ENCODE measurements at places on chromosomes 3 and 15.

GRCh38 chr3:184981071-184981470 is 169.1 kb downstream of the VPS8 start:
- DNase-seq = peak; percentile 20

- DNase-seq = peak; percentile 94
Measured at GRCh38 chr15:90201130-90201943, at the start of gene SEMA4B. SEMA4B (plus strand) TSS chr15:90201330; CDS start chr15:90201579, 249 bp downstream.

DNA sequence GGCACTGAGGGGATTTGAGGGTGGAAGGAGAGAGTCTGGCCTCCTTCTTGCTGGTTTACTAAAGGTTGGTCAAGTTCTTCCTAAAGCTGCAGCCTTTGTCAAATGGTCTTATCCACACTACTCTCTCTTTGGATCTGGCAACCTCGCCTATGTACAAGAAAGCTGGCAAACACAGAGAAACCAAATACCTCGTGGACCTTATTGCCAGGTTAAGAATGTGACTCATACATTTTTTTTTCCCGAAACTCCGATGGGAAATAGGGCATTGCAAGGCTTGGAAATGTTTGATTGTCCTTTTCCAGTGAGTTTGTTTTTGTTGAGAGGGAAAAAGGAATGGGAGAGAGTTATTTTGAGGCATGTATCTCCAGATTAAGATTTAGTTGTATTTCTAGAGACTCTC is 13.9 kb downstream of the EOMES start:
- no peak for DNase-seq

- no peak for DNase-seq
Measured at GRCh38 chr3:137071104-137071503, 113.3 kb downstream of the IL20RB start.

DNA sequence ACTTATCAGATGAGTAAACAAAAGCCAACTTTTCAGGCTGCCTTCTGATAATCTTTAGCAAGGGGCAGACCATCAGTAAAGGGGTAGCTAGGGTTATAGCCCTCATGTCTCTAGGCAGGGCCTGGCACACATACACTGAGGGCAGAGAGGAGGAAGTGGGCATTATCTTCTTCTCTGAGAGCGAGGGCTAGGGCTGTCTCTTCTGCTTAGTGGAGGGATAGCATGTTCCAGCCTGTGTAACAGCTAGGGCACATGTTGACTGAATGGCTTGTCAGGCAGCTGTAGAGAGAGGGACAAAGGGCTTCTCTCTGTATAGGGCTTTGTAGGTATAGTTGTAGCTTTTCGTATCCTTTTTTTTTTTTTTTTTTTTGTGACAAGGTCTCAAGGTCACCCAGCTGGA is 17.8 kb downstream of the CRTC3 start:
- DNase-seq = no peak

- DNase-seq = no peak
Measured at GRCh38 chr15:62150445-62150844, 14.6 kb downstream of the C2CD4B start.

DNA sequence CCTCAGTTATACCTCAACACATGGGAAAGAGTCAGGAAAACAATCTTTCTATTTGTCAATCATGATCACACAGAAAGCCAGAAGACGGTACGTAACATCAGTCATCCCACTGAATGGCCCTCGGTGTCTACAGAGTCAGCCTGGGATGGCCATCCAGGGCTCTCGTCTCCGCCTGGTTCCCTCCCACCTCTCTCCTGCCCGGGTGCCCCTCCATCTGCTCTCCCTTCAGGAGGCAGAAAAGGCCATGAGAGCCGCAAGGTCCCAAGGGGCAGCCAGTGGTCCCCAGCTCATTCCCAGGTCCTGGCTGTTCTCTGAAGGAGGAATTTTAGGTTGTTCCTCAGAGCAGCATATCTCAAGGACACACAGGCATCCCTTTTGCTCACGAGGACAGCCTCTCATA is 4.4 kb upstream of the LRRC15 start:
- no peak for DNase-seq

DNA sequence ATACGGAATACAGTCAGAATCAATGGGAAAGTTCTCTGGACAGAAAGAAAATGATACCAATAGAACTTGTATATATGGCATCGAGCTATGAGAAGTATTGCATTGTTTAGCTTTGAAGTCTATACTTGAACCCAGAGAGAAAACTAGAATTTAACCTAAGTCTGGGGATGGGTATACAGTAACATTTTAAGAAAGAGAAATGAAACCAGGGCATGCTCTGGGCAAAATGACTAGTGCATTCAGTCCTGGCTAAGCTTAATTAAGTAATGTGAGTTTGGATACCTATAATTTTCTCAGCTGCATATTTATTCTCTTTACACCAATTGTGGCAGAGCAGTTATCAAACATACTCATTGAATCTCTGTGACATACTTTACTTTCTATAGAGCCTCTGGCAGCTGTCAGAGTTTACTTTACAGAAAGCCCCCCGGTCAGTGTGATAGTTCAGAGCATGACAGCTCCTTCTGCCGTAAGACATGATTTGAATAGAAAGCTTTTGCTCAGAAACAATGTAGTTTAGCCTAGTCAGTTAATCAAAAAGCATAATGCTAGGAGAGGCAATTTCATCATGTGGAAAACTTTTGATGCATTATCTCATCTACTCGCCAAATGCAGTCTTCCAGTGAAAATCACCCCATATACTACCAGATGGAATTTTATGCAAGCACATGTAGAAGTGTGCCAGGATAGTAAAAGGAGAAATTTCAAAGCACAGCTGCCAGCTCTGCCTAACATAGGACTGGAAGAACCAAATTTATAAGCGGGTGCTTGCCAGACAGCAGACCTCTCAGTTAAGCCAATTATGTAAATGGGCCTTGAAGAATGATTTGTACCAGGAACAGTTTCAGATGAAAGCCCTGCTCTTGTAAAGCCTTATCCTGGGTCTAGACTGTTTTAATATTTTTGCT is 40.7 kb downstream of the OXSM start:
- DNase-seq = no peak

DNA sequence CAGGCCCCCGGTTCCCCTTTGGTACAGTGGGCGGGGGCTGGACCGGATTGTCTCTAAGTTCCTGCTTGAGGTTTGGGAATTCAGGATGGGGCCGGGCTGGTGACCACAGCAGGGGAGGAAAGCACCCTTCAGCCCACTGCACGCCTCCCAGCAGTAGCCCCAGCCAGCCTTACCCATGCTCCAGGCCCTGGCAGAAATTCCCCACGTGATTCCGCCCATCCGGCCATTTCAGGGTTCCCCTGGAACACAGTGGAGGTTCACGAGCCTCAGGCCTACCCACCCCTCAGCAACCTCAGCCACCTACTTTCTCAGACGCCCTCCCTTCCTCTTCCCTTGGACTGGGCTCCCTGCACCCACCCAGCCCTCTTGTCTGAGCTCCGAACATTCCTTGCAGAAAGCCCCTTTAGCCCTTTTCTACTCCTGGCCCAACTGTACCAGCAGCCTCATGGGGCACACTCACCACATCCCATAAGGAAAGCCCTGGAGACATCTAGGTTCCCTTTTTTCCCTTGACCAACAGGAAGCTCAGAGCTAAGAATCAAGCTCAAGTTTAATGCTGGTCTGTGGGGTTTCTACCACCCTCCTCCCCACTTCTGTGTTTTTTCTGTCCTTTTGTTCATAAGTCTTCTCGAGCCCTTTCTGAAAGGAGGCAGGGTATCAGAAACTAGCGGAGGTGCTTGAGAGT is 11.5 kb downstream of the ALS2CL start:
- no peak for DNase-seq

- DNase-seq = no peak
Measured at GRCh38 chr3:157294491-157294890, 134.5 kb upstream of the CCNL1 start.

DNA sequence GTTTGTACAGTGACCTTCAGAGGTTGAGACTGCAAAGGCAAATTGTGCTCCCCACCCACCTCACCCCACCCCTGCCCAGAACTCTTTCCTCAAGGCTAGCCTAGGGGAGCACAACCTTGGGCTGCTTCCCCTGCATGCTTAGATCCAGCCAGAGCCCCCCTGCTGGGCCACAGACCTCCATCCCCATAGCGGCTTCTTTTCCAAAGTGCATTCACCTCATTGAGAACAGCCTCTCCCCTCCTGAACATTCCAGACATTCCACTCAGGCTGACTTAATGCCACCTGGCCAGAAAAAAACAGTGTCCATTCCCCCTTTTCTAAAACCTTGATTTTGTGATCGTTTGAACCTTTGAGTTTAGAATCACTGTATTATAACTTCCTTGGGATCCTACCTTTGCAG is 124.4 kb upstream of the TOPAZ1 start:
- DNase-seq = no peak

GRCh38 chr3:131242201-131242600 is 139.4 kb upstream of the NUDT16 start:
- DNase-seq = no peak

DNA sequence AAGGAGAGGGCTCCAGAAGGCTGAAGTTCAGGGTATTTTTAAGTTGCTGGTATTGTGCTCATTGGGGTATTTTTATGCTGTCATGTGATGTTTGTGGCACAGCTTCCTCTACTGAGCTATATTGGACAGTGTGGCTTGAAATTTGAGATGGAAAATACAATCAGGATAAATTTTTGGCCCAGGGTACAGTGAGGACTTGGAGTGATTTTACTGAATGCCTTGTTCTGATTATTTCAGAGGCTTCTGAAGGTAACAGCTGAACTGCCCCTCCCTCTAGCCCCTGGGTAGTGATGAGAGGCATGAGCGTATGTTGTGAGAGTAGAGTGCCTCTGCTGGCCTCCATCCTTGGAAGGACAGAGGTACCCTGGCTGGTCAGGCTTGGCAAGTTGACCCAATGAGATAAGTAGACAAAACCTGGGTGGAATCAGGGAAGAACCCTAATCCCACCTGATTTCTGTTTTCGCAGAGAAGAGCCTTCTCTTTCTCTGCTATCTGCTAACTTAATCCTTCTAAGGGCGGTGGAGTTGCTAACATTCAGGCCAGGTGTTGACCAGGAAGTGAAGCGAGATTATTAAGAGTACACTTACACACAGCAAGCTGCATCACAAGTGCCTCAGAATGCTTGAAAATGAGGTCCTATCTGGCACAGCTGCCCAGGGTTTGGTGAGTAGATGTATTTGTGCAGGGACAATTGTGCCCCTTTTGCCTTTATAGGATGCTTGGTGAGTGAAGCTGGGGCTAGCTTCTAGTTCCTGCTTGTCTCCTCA is 98.1 kb upstream of the CLSTN2 start:
- no peak for DNase-seq

- no peak for DNase-seq
Measured at GRCh38 chr3:170078620-170079281, 41.0 kb downstream of the GPR160 start.

GRCh38 chr15:42511007-42511391 is 15.6 kb downstream of the SNAP23 start:
- no peak for DNase-seq

DNA sequence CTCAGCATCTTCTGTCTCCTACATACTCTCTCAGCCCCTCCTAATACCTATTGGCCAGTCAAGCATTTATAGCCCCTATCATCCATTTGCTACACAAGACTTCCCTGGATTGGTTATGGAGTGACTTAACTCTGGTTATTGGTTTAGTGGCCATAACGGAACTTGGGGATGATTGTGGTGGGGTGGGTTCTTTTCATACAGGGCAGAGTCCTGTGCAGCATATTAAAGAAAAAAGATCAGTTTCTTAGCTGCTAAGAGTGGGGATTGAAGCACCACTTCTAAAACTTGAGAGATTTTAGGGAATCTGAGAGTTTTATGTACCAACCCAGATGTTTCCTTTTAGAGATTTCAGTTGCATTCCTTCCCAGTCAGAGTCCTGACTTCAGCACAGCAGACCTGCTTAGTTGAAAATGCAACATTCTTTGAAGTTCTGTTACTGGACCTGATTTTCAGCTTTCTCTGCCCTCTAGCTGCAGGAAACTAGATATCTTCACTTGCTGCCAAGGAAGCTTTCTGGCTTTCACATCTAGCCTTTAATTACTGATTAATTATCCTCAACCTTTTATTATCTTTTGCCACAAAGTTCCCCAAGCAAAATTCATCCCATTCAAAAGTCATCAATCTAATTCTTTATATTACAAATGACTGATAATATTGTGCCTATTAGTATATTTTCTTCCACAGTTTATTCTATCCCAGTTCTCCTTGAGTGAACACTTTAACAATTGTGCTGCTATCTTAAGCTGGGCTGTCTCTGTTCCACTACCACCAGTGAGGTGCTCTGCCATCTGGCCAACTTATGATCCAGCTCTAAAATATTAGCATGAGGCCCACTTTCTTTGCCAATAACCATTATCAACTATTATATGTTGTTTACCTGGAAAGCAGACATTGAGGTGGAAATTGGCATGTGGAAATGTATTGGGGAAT is 906.0 kb upstream of the ALCAM start:
- DNase-seq = no peak

DNA sequence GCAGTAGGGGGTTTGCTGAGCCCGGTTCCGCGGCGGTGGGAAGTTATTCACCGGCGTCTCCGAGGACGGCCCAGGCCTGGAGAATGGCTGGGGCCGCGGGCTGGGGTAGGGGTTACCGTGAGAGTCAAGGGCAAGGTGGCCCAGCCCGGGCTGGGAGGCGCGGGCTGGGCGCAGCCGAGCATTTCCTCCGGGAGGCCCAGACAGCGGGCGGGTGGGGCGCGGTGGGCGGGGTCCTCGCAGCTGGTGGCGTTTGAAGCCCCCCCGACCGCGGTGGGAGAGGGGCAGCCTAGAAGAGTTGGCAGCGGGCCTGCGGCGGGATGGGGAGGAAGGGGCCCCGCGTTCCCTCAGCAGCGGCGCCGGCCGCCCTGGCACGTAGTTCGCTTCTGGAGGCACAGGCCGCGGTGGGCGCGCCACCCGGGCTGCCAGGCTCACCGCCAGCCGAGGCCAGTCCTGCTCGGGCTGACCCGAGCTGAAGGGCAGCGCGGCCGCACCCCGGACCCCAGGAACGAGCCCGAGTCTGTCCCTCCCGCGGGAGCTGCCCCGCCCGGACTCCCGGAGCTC is 960 bp upstream of the KLF13 start:
- no peak for DNase-seq

DNA sequence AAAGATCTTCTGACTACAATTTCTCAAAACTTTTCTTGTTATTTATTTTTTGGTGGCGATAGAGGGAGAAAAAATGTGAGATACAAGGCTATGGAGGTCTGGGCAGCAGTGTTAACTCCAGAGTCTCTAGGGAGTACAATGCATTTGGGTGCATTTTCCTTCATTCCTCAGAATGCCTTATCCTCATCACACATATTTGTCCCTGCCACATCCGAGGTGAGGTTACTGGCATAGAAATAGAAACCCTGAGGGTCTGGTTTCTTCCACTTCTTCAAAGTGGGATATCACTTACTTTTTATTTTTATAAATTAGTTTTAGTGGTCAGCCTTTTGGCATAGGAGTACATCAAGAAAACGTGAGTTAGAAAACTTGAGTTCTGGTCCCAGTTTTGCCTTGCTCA is 150.4 kb downstream of the TIGIT start:
- DNase-seq = no peak

DNA sequence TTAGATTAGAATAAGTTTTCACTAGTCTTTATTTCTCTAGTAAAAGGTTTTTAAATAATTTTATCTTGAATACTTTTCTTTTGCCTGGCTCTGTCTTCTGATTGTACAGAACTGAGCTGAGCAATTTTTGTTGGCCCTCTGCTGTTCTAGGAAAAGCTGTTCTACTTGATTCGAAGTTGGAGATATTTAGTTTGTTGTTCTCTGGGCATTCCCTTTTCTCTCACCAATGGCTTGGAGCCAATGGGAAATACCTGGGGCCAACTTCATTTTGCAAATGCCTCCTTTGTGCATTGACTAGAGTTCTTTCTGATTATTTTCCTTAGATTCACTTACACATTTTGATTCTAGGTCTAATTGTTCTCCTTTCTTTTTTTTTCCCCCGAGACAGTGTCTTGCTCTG is 16.5 kb downstream of the ABHD5 start:
- DNase-seq = no peak
